ENCODE measurements at places on chromosomes 16 and 17.

- DNase-seq: no peak
Observed at GRCh38 chr16:24493821-24494220, 45.5 kb upstream of the RBBP6 start.

DNA sequence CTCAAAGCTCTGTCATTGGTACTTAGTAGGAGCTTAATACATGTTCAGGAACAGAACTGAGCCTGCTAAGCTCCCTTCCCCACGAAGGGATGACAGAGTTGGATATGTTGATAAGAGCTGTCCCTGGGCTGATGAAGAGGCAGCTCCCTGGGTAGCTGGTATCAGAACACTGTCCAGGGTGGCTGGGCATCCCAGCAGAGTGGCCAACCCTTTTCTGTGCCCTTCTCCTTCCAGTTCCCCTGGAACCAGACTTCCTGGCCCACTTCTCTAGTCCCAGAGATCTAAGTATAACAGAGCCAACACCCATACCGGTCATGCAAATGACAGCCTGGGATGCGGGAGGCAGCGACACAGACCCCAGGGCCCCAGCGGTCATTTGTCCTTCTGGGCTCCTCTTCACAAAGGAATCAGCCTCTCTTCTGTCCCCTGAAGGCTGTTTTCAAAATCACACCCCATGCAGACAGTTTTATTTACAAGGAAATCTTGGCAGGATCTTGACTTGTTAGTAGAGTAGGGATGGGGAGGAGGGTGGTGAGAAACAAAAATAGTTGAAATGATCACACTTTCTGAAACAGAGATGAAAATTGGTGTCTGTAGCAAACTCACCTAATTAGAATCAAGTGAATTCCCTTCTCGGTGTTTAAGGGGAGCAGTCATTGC lies 1.4 kb upstream of the RHBDL3 start:
- DNase-seq: no peak

GRCh38 chr16:12728469-12728868 lies 75.2 kb downstream of the CPPED1 start:
- peak; percentile 27 for DNase-seq

GRCh38 chr16:58306327-58306726 lies 11.5 kb upstream of the PRSS54 start:
- peak; percentile 10 for DNase-seq

DNA sequence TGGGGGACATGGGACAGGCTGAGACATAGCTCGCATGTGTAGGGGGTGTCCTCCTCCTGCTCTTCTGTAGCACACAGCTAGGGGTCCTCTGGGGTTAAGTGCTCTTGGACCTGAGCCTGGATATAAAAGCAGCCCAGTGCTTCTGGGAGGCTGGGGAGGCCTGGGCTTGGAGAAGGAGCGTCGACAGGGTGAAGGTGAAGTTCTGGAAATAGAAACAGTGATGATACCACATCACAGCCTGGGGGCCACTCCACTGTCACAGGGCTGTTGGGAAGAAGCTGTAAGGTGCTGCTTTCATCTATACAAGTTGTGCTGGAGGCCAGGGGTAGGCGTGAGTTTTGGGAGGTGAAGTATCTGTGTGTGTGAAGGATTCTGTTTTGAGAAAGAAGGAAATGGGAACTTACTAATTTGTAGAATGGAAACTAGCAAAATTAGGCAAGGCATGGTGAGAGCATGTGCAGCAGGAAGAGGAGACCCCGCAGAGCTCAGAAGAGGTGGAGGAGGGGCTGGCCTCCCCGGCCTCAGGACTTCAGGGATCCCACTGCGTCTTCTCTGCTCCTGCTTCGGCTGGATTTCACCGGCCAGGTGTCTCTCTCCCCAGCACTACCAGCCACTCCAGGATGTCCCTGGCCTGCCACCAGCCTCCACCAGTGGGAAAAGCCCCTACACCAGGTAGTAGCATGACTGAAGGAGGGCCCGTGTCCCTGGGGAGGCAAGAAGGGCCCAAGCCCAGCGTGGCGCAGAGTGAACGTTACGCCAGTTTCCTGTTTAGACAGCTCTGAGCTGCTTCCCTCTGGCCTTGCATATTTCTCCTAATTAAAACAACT lies 19.4 kb downstream of the PLCG2 start:
- DNase-seq: no peak

DNA sequence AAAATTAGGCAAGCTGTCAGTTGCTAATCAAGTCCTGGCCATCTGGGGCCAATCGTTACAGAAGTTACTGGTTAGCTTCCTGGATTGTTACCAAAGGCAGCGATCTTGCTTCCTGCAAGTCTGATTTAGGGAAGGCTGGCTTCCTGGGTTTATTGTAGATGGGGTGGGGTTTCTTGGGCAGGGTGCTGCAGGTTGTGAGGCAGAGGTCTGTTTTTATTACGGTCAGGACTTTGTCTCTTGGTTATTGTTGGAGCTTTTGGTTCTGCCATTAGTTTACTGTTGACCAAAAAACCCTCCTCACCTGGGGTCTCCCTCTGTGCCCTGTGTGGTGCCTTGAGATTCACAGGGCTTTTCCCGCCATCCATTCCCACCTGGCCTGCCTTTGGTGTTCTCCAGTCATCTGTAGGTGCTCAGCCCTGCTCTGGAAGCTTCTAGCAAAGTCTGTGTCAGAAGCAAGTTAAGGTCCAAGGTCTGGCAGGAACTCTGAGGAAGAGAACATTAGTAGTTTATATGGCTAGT lies 36.9 kb downstream of the SLC47A1 start:
- no peak for DNase-seq

GRCh38 chr16:4316108-4316863 lies 419 bp downstream of the GLIS2 start:
- DNase-seq: no peak

DNA sequence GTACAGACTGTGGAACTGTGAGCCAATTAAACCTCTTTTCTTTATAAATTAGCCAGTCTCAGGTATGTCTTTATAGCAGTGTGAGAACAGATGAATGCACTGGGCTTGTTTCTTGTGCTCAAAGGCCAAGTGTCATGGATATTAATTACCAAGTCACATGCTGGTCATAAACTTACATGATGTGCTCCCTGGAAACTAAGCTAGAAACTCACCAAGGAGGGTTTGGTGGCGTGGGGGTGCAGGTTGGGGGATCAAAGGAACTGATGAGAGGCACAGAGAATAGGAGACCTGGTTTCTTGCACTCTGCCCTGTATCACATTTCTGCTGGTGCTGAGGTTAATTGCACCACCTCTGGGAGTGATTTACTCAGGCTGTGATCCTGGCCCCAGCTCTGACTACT lies 31.2 kb upstream of the TMC5 start:
- DNase-seq: no peak

DNA sequence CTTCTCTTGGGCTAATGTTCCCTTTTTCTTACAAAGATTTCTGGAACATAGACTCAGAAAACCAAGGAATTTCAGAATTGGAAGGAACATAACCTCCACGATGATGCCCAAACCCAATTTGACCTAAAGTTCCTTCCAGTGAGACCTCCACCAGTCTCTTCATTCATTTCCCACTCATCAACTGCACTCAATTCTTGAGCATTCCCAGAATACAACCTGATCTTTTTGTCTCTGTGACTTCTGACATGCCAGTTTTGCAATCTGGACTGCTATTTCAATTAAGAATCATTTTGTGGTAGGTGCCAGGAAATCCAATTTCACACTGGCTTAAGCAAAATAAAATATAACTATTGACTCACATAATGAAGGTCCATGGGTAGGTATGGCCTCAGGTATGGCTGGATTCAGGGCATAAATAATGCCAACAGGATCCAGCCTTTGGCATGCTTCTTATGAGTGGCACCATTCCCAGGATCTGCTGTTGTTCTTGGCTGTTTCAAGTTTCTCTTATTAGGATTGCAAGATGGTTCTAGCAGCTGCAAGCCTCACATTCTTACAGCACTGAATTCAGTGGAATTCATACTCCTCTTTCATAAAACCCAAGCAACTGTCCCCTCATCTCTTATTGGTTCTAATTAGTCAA lies 184.3 kb downstream of the HS3ST4 start:
- no peak for DNase-seq

- DNase-seq: no peak
Observed at GRCh38 chr17:48542698-48543106, 2.2 kb downstream of the HOXB2 start.

GRCh38 chr17:48471817-48472410 lies 41.9 kb upstream of the SKAP1 start:
- no peak for DNase-seq

- peak; percentile 89 for DNase-seq
Observed at GRCh38 chr16:72876221-72876620, 171.7 kb downstream of the ZFHX3 start.

DNA sequence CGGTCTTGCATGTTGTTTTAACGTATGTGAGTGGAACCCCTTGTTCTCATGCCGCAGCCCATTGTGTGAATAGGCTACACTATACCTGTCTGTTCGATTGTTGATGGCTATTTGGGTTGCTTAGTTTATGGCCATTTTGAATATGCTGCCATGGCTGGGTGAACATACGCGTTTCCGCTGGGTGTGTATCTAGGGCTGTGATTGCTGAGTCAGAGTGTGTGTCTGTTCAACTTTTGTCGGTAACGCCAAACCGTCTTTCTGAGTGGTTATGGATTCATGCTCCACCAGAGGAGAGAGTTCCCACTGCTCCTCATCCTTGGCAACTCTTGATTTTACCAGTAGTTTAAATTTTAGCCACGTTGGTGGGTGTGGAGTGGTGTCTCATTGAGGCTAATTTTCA lies 77.0 kb downstream of the METRNL start:
- no peak for DNase-seq

GRCh38 chr17:57447357-57447989 lies 191.2 kb downstream of the MSI2 start:
- DNase-seq: no peak

DNA sequence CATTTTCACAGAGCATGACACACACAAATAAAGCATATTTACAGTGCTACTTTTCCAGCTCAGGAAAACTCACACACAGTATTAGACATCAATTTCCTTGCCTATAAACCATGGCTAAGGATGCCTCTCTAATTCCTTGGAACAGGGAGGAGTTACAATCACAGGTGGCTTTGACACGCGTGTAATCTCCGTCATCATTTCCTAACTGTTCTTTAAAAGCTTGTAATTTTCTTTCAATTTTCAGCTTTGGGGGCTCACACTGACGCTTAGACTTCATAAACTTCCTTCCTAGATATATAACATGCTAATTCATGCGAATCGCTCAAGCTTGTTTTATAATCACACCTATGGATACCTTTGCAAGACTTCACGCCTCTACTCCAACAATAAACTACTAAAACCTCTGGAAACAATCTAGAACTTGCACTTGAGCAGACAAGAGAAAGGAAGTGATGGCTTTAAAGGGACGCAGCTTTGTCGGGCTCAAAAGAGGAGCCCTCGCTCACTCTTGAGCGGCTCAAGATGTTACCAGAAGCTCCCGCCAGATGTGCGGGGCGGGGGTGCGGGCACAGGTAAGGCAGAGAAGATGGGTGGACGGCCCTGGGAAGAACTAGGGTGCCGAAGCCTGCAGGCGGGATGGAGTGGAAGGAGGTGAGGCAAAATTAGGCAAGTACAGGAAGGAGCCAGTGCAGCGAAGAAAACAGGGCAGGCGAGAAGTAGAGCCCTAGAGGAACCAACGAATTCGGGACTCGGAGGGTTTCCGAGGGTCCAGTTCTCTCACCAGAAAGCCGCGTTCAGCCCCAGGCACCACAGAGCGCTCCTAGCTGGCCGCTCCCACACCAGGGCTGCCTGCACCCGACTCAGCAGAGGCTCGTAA lies 631 bp downstream of the RETREG3 start:
- no peak for DNase-seq

- no peak for DNase-seq
Observed at GRCh38 chr16:85425074-85425662, 188.0 kb upstream of the GSE1 start.

DNA sequence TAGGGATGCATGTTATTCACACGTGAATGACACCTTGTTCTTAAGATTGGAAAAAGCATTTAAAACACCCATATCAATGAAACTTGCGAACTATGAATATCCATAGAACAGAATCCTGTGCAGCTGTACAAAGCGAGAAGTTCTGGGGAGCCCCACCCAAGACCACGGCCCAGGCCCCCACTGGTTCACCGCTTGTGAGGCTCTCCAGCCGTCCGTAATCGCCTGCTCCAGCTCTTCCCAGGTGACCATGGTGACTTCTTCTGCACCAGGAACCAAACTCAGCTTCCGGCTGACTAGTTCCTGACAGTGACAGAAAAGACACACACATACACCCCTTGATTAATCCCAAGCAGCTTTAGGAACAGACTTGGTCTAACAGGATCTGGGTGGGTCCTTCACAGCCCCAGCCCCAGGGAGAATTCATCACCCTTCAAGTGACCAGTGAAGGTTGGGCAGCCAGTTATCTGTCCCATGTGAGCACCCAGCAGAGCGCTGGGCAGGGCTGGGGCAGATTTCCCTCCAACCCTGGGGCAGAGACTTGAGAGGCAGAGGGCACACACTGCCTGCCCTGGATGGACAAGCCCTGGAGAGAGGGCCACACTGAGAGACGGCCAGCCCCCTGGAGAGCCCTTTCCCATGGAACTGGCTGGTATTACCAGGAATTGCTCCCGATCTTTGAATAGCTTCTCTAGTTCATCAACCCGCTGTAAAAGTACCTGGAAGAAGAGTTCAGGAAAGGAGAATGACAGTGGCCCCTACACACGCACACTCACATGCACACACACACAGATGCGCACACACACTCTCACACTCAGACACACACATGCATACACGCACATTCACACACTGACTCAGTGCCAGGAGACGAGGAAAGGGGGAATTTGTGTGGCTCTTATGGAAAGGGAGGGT lies 3.6 kb downstream of the QRICH2 start:
- no peak for DNase-seq

GRCh38 chr16:87267566-87267965 lies 49.6 kb downstream of the C16orf95 start:
- DNase-seq: no peak

Data from fibroblast of upper back skin (primary cell).